Suprapubic skin (tissue), 4 donors: ENCODE measurements at places on chromosomes 3 and 15. TPM values are rescaled to one million over a fixed set of nuclear protein-coding genes. Genes with fewer than 3 reads are reported as not detected.

Gene LRRC3B
- not detected for total RNA-seq

Gene SLC2A2
- total RNA-seq: not detected

Gene MYRIP
- 4.1 TPM for total RNA-seq

Gene CPA3
- total RNA-seq: 2.4 TPM

Gene ATR
- total RNA-seq: 16.6 TPM

Gene GABRB3
- 0.48 TPM for total RNA-seq

Gene CRYGS
- total RNA-seq: 6.7 TPM
